OCI-M1 (cell line): ENCODE measurements at places on chromosomes 5 and 9.

GRCh38 chr9:25816439-25816838, 138.2 kb upstream of the TUSC1 start:
- DNase-seq = no peak

- DNase-seq = no peak
Measured at GRCh38 chr5:138935466-138935865, 60.3 kb upstream of the LRRTM2 start.

DNA sequence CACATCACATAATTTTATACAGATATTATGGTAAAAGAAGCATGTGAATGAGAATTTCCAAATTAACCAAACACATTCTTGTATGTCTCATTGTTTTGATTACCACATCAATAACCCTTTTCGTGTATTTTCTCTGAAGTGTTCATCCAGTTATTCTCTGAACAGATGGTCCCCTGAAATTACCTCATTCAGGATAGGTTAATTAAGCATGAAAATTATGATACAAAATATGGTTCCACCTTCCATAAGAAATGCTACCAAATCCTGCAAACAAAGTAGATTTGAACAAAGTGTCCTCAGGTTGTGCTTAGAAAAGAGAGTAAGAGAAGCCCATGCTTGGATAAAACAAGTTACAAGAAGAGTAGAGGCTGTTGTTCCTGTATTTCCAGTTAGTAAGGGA, 83.1 kb upstream of the LMNB1 start:
- DNase-seq = no peak

DNA sequence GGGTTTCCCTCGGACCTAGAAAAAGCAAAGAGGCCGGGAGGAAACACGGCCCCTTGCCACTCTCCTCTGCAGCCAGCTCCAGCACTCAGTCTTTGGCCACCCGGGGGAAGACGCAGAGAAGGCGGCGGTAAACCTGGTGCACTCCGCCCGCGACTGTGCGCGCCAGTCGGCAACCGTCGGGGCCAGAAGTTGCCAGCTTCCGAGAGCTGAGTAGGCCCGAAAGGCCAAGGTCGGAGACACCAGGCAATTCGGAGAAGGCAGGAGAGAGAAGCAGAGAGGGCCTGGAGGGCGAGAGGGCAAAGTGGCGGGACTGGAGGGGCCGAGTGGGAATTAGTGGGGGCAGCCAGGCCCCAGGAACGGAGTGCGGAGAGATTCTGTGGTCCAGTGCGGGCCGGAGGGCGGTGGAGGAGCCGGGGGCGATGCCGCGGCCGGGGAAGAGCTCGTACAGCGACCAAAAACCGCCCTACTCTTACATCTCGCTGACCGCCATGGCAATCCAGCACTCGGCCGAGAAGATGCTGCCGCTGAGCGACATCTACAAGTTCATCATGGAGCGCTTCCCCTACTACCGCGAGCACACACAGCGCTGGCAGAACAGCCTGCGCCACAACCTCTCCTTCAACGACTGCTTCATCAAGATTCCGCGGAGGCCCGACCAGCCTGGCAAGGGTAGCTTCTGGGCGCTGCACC, at the start of gene FOXB2:
Gene FOXB2 (plus strand): TSS at position 420 of the 690 bp plus-strand sequence. CDS start 0 bp downstream, at position 420.
- DNase-seq = no peak

- DNase-seq = no peak
Measured at GRCh38 chr5:27129926-27130325, 91.5 kb upstream of the CDH9 start.

- DNase-seq = peak; percentile 47
Measured at GRCh38 chr5:18314192-18314778, 680.0 kb downstream of the TAF11L14 start.
